ENCODE measurements at places on chromosomes 4 and X.

- no peak for DNase-seq
Observed at GRCh38 chr4:42843694-42844093, 48.8 kb upstream of the GRXCR1 start.

GRCh38 chr4:110614173-110614963 lies 8.5 kb downstream of the PITX2 start:
- DNase-seq, result no peak

- DNase-seq, result no peak
Observed at GRCh38 chr4:177401658-177402273, 40.5 kb downstream of the AGA start.

- no peak for DNase-seq
Observed at GRCh38 chrX:54817220-54817820, 9.8 kb downstream of the MAGED2 start.

GRCh38 chrX:39439906-39440798 lies 638.9 kb downstream of the MID1IP1 start:
- no peak for DNase-seq

DNA sequence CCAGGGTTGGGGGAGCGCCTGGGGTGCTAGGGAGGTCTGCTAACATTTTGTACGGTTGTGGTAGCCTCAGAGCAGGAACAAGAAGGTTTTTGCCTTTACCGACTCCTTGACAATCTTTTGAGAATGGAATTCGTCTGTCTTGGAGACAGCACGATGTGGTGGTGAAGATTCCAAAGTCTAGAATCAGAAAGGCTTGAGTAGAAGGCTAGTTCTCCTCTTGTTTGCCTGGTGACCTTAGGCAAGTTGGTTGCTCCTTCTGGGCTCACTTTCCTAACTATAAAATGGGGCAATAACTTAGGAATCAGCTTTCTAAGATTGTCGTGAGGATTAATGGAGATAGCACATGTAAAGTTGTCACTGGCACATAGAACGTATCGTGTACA lies 741 bp downstream of the FAM47E start:
- no peak for DNase-seq

- no peak for DNase-seq
Observed at GRCh38 chrX:28910487-28910886, 323.2 kb downstream of the IL1RAPL1 start.
